Dermis microvascular lymphatic vessel endothelial cell (primary cell): ENCODE measurements at places on chromosomes 7 and 10. TPM values are rescaled to one million over a fixed set of nuclear protein-coding genes. Genes with fewer than 3 reads are reported as not detected.

The GNAI1 gene
- 15.0 and 19.7 TPM in 2 replicates for total RNA-seq

- no peak for DNase-seq
These were observed 1.6 kb downstream of the TMEM176A start for GRCh38 chr7:150801946-150802771.

GRCh38 chr10:3433131-3433530, 260.5 kb upstream of the PITRM1 start:
- DNase-seq = no peak

GRCh38 chr10:80699602-80700039, 161.9 kb downstream of the SH2D4B start:
- peak; percentile 54 for DNase-seq

- DNase-seq = no peak
These were observed 259.6 kb upstream of the PPP2R2D start for GRCh38 chr10:131641231-131641630.
